Stimulated activated CD4-positive, alpha-beta T cell treated with anti-CD3 and anti-CD28 coated beads, Interleukin-15, amount 100 ng/mL, for 1 hour (primary cell): ENCODE measurements at places on chromosomes 11 and 22.
A peak's percentile ranks its signal among the peaks of the same experiment; 100 is the strongest.

DNA sequence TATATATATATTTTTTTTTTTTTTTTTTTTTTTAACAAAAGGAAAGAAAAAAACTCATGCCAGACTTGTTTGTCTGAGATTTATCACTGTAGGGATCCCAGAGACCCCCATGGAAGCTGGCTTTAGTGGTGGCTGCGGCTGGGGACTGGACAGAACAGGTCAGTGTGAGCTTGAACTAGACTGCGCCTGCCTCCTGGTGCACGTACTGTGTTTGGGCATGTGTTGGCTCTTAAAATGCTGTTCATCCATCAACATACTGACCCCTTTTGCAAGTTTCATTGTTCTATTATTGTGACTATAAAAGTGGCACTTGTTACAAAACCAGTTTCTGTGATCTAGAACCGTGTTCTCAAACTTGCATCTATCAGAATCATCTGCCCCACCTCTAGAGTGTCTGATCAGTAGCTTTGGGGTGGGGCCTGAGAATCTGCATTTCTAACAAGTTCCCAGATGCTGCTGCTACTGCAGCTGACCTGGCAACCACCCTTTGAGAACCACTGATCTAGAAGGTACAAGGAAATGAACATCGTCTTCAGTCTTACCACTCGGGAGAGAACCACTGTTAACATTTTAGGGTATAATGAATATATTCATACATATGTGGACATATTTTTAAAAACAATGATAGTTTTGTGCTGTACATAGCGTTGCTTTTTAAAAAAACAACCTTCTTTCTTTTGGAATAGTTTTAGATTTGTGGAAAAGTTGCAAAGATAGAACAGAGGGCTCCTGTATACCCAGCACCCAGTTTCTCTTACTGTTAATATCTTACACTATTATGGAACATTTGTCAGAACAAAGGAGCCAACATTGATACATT lies 54.0 kb downstream of the ZNRF3 start:
- no peak for DNase-seq

DNA sequence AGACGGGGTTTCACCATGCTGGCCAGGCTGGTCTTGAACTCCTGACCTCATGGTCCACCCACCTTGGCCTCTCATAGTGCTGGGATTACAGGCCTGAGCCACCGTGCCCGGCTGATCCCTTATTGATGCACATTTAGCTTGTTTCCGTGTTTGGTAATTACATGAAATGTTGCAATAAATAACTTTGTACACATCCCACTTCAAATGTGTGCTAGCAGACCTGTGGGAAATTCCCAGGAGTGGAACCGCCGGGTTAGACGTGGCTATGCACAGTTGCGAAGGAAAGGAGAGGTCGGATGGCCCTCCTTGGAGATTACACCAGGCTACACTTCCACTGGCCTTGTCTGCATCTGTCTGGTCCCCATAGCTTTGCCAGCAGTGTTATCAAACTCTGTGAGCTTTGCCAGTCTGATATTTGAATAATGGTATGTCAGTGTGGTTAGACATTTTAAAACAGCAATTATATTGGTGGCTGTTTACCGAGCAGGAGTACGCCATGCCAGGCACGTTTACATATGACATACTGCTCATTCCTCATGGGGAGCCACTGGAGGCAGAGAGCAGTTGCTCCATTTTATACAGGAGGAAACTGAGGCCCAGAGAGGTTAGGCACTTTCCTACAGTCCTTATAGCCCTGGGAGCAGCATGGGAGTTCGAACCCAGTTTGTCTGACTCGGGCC lies 27.2 kb upstream of the SYT7 start:
- DNase-seq = no peak

- no peak for DNase-seq
These were observed 91.2 kb downstream of the RPS6KA4 start for GRCh38 chr11:64450168-64450560.

- no peak for DNase-seq
These were observed 1.8 kb upstream of the AMPD3 start for GRCh38 chr11:10453261-10453660.

DNA sequence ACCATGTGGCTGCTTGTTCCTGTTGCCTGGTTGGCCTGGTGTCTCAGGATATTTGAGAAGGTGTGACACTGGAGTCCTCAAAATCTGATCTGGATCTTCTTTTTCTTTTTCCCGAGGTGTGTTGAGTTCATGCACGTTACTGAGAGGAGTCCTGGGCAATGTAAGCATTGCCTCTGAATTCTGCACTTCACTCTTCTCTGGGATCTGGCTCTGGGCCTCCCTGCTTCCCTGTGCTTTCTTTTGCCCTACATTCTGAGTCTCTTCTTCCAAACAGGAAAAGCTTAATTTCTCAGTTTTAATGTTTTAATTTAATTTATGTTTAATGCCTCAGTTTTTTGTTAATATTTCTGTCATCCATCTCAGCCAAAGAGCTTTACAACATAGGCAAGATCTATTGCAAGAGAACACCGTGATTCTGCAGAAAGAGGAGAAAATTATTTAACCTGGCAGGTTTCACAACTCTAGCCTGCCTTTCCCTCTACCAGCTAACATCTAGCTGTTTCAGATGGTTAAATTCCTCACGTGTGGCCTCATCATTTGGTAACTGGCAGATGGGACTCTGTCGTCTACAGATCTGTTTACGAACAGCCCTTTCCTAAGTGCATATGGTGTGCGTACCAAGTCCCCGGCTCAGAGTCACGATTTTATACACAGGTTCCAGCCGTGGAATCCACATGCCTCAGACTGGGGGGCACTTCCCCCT lies 24.7 kb downstream of the LDLRAD3 start:
- no peak for DNase-seq

- DNase-seq = no peak
These were observed 47.9 kb downstream of the OSBP2 start for GRCh38 chr22:30742291-30743256.

DNA sequence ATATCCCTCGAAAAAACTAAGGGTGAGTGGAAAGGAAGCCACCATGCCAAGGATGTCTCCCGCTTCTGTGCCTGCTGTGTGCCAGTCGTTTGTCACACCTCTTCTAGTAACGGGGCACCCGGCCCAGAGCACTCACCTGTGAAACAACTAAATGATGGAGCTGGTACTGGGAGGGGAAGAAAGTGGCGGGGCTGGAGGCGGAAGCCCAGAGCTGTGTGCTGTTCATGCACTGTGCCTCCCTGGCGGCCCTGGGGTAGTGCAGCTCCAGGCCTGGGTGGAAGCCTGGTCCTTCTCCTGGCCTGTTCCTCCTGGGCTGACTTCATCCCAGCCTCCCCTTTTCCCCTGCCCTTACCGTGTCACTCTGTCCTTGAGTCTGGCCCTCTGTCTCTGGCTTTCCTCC lies 130.2 kb downstream of the CEP164 start:
- no peak for DNase-seq

GRCh38 chr11:95419915-95420314 lies 188.9 kb upstream of the SESN3 start:
- DNase-seq = no peak

- no peak for DNase-seq
These were observed 5.4 kb upstream of the MMP8 start for GRCh38 chr11:102729849-102730815.

- DNase-seq = no peak
These were observed 35.3 kb upstream of the SC5D start for GRCh38 chr11:121257289-121257688.

DNA sequence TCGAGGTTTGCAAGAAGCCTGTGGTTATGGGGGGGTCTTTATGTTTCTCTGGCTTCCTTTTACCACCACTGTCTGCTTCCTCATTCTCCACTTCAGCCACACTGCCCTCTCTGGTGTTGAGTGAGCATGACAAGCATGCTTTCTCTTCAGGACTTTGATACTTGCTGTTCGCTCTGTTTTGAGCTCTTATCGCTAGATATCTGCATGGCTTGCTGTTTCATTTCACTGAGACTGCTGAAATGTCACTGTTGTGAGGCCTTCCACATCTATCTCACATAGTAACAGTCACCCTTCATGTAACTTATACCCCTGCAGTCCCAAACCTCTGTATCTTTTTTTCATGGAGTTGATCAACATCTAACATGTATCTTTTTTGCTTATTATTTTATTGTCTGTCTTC lies 59.8 kb downstream of the TMEM135 start:
- no peak for DNase-seq

DNA sequence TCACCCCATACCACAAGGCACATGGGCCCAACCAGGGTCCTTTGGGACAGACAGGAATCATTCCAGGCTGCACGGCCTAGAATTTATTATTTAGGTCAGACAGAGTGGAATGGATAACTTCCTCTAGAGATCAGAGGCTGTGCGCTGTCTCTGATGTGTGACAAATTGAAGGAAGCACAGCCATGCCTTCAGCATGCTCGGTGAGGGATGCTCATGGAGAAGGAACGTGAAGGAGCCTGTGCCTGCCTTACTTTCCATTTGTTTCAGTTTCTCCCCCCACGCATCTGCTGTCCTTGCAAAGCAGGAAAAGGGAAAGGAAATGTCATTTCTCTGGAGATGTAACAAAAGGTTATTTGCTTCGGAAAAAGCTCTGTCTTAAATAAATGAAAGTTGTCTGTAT lies 644.1 kb downstream of the OPCML start:
- DNase-seq = no peak

DNA sequence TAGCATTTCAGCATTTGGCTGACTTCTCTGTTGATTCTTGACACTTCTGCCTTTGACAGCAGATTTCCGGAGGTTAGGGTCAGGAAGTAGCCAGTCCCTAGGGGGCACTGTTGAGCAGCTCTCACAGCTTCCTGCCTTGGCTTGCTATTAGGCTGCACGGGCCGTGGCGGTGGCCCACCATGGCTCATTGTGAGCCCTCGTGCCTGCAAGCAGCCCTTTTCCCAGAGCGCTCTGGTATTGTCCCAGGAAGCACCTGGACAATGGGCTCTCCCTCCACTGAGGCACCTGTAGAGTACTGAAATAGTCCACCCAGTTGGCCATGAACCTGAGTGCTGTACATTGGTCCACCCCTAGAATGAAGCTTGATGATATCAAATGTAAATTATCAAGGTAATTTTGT lies 100.2 kb upstream of the GAL start:
- peak; percentile 9 for DNase-seq

GRCh38 chr11:64659417-64660144 lies 63.4 kb downstream of the NRXN2 start:
- DNase-seq = no peak

DNA sequence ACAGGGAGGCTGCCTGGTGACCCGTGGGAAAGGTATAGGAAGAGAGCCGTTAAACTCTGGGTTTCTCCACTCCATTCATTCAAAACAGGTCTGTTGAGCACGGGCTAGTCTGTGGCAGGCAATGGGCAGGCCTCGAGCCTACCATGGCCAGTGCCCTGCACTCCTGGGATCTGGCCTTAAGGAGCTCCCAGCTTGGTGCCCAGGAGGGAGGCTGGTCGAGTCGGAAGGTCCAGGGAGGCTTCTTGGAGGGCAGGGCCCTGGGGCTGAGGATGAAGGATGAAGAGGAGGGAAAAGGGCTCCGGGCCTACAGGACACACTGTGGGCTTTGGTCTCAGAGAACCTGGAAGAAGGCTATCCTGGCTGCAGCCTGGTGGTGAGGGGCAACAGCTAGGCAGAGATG lies 41.9 kb upstream of the MN1 start:
- DNase-seq = no peak

DNA sequence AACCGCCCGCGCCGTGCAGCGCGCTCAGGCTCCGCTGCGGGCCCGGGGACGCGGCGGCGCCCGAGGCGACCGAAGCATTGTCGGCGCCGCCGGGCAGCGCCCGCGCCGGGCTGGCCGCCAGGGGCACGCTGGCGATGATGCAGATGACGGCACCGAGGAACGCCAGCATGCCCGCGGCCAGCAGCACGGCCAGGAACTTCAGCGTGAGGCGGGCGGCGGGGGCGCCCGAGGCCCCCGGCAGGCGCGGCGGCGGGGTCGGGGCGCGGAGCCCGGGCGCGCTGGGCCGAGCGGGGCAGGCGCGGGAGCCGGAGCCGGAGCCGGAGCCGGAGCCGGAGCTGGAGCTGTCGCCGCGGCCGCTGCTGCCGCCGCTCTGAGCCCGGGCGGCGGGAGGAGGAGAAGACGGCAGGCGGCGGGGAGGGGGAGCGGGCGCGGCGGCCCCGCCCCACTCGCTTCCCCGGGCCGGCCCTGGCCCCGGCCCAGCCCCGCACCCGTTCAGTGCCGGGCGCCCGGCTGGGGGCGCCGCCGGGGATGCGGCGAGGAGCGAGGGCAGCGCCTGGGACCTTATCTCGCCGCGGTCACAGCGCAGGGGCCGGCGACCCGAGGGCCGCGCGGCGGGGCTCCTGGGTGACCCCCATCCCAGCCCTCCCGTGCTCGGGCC lies at the start of gene NPTXR:
Gene NPTXR (minus strand): TSS at position 372 of the 658 bp plus-strand sequence.
- no peak for DNase-seq

GRCh38 chr11:109707411-109707810 lies 285.4 kb downstream of the C11orf87 start:
- DNase-seq = no peak

GRCh38 chr22:47092896-47093311 lies 330.5 kb downstream of the TBC1D22A start:
- no peak for DNase-seq

- no peak for DNase-seq
These were observed 3.9 kb upstream of the SCGB1D2 start for GRCh38 chr11:62238151-62238550.
